WERI-Rb-1 (cell line): ENCODE measurements at places on chromosomes 12 and 14.

GRCh38 chr14:32491416-32492016 lies 162.4 kb downstream of the AKAP6 start:
- DNase-seq: no peak

DNA sequence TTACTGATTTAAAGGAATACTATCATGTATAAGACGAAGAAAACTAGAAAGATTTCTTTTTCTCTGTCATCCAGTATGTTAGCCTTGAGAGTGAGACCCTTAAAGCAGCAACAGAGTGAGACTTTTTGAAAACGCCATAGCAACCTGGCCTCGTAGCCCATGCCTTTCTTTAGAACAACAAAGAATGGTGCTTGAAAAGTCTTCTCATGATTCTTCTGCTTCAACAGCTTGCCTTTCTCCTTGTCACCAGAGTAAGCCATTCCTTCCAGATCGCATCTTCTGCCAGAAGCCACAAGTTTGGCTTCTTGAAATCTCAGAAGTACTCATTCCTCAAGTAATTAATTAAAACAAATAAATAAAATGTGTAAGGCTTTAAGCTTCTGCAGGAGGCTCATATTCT lies 109.3 kb downstream of the PDE3A start:
- DNase-seq: no peak

GRCh38 chr14:98688446-98688845 lies 583.6 kb downstream of the BCL11B start:
- DNase-seq: no peak

DNA sequence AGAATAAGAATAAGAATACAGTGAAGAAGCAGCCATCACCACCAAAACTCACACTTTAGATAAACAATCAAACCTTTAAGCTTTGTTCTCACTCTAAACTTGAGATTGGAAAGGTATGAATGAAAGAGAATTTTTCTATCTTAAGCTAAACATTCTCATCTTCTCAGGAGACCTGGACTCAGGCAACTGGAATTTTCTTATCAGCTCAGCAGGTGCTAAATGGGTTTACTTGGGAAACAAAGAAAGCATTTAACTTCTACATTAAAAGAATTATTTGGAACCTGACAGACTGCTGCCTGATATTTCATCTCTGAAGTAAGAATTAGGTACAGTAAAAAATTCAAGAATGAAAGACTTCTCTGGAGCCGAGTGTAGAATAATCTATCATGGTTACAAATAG lies 20.7 kb upstream of the KERA start:
- no peak for DNase-seq

DNA sequence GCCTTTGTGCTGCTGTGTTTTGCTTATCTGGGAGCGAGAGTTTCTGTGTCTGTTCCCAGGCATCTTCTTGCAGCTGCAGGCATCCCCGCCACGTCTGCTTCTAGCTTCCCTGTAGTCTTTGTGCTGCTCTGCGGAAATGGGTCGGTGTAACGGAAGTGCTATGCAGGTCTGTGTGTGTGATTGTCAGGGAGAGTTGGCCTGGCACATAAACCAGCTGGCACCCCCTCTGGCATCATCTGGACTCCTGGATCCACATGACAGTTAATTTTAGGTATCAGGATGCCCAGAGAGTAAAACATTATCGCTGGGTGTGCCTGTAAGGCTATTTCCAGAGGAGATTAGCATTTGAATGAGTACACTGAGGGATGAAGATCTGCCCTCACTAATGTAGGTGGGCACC lies 9.4 kb upstream of the OASL start:
- no peak for DNase-seq

- no peak for DNase-seq
Observed at GRCh38 chr12:56626701-56627100, 3.4 kb downstream of the BAZ2A start.

- no peak for DNase-seq
Observed at GRCh38 chr12:75836533-75836932, 195.0 kb downstream of the PHLDA1 start.

- no peak for DNase-seq
Observed at GRCh38 chr14:57066463-57066862, 202.2 kb downstream of the EXOC5 start.

DNA sequence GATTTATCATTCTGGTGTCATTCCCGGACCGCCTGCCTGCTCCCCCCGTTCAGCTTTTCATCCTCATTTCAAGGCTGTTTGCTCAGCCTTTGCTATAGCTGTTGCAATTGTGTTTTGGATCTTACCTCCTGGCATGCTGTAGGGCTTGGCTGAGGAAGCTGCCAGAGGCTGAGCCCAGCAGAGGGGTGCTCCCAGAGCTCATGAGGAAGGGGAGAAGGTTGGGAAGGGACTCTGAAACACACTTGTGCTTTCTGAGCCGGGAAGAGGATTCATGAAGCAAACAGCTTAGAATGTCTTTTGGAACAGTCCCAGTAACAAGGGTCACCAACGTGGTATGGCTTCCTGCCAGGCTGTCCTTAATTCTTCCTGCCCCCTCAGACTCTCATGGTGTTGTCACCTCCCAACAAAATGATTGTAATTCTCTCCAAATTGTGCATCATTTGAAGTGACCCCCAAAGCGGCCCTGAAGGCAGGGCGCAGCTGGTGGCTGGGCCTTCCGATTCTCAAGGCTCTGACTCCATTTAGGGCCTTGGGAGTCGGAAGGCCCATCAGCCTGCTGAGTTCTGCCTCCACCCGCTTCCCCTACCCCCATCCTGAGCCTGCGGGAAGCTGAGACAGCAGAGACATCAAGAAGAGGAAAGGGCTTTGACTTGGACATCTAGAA lies 111.9 kb upstream of the ARHGAP5 start:
- no peak for DNase-seq

GRCh38 chr12:53974084-53975063 lies at the start of gene HOTAIR:
HOTAIR (minus strand) TSS chr12:53974954.
- peak; percentile 50 for DNase-seq

DNA sequence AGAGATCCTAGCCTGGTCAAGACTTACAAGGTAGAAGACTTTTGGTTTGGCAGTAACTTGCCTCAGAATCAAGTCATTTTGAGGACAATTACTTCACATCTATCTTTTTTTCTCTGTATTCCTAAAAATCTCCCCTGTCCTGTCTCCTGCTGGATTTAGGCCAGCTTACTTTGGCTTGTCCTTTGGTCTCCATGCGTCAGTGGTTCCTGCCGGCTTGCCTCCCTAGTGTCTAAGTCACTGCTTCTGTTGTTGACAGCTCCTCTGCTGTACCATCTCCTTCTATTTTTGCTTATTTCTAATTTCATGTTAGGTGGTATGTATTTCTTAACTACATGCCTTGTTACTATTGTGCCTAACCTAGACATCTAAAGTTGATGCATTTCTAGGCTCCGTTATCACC lies 39.7 kb upstream of the FBLN5 start:
- no peak for DNase-seq

GRCh38 chr14:89626233-89626806 lies 209.3 kb upstream of the FOXN3 start:
- DNase-seq: no peak

GRCh38 chr12:468671-469389 lies 9.1 kb downstream of the B4GALNT3 start:
- no peak for DNase-seq

- DNase-seq: no peak
Observed at GRCh38 chr14:89308232-89308959, 108.6 kb downstream of the FOXN3 start.

GRCh38 chr14:89911010-89911919 lies 43.3 kb downstream of the EFCAB11 start:
- no peak for DNase-seq

DNA sequence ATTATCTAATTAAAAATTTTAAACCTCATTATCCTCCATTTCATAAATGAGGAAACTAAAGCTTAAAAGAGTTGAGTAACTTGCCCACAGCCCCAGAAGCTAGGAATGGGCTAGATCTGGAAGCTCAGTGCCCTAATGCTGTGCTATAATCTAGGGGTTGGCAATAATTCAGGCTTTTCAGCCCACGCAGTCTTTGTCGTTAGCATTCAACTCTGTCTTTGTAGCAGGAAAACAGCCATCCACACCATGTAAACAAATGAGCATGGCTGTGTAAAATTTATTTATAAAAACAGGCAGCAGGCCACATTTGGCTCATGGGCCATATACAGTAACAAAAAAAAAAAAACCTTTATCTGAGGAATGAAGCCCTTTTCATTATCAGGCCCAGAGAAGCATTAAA lies 92.4 kb upstream of the OVCH1 start:
- no peak for DNase-seq

DNA sequence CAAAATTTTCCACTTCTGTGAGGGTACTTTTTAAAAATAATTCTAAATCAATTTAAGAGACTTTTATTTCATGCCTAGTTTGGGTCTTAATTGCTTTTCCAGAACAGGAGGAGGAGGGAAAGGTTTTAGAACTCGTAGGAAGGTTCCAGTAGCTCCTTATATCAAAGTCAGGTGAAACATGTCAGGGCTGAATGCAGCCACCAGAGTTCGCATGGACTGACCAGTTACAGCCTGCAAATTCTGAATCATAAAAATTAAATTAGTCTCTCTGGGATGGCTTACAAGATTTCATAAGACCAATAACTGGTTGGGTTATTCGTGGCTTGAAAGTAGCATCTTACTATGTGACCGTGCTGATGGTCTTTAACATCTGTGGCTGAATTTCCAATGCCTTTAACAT lies 397 bp downstream of the BDKRB1 start:
- DNase-seq: no peak

- no peak for DNase-seq
Observed at GRCh38 chr12:80445083-80445793, 1.2 kb downstream of the PTPRQ start.

DNA sequence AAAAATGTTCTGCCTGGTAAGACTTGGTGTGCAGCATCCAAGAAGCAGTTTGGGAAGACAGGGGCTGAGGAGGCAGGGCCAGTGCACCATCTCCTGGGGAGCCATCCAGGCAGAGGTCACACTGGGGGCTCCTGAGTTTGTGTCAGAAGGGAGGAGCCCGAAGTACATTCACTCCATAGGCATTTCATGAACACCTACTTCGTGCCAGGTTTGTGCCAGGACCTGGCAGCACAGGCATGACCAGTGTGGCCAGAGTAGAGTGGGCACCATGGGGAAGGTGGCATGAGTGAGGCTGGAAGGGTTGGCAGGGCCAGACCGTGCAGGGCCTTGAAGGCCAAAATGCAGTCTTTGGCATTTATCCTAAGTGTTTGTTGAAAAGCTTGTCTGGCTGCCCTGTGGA lies 86.5 kb upstream of the RIN3 start:
- no peak for DNase-seq

GRCh38 chr14:83908419-83908818 lies 1621.5 kb upstream of the FLRT2 start:
- DNase-seq: no peak

DNA sequence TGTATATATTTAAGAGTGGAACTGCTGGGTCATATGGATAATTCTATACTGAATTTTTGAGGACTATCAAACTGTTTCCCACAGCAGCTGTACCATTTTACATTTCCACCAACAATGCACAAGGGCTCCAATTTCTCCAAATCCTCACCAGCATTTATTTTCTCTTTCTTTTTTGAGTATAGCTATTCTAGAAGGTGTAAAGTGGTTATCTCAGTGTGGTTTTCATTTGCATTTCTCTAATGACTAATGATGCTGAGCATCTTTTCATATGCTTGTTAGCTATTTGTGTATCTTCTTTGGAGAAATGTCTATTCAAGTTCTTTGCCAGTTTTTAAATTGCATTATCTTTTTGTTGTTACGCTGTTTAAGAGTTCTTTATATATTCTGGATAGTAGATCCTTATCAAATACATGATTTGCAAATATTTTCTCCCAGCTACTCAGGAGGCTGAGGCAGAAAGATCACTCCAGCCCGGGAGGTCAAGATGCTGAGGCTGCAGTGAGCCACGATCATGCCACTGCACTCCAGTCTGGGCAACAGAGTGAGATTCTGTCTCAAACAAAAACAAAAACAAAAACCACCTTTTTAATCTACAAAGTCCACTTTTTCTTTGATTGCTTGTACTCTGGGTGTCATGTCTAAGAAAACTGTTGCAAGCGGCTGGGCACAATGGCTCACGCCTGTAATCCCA lies 32.8 kb downstream of the GTF2A1 start:
- no peak for DNase-seq

DNA sequence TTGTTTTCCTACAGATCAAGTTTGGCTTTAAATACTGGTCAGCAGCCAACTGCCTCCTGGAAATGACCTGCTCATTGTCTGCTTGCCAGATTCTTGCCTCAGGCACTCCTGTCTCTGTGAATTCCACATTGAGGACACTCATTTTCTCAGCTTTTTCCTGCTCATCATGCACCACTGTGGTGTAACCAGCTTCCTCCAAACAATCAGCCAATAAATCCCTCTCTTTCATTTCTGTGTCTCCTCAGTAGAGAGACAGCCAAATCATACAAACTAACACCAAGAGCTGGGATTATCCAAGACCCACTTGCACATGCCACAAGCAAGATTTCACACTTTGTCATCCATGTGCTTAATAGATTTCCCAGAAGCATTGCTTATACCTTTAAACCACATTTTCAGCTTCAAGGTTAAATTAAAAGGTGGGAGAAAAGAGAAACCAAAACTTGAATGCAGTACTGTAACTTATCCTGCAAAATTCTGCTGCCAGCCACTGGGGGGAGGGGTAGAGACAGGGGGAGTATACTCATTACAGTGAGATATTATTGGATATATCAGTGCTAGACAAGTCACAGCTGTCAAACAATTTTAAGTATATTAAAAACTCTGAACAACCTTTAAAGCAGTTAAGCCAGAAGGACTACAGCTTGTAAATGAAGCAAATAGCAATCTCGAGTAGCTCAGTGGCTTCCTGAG lies 105.0 kb downstream of the PPP2R5E start:
- peak; percentile 70 for DNase-seq

DNA sequence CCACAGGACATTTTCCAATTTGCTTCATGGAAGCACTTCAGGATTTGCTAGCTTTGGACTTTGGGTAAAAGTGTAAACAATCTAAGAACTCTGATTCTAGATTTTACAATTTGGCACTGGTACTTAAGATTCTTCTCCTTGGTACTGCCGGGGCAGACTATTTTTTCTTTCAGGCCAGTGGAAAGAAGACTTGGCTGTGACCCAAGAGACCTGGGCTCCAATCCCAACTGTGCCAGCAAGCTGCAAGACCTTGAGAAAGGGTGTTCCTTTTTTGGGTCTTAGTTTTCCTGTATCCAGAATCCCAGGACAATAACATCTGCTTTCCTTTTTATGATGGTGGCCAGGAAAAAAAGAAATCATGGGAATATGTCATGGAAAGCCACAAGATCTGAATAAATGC lies 148.1 kb upstream of the CRY1 start:
- DNase-seq: no peak

DNA sequence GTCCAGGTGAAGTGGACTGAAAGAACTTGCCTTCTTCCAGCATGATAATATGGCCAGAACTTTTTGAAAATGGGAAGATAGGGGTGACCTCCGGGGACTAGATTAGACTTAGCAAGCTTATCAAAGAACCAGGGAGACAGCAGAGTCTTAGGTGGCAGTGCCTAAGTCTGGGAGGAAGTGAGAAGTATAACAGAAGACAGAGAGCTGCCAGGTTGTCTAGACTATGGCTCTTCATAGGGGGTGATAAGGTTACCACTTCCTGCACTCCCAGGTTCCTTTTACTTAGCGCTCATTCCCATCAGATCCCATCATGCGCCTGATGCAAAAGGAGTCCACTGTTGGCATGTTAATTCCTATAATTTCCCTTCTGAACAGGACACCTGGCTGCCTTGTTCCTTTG lies 69.9 kb downstream of the PLXNC1 start:
- DNase-seq: no peak
